ENCODE measurements at places on chromosomes 16 and 17. TPM values are rescaled to one million over a fixed set of nuclear protein-coding genes. Genes with fewer than 3 reads are reported as not detected.

- no peak for DNase-seq
These were observed at the start of gene HSD11B2 for GRCh38 chr16:67430977-67431774. Gene HSD11B2, plus strand, starts transcription at chr16:67431121. Its CDS starts 128 bp downstream, at chr16:67431249.

- no peak for DNase-seq
These were observed 24.1 kb downstream of the ALOX15B start for GRCh38 chr17:8062807-8063483.

DNA sequence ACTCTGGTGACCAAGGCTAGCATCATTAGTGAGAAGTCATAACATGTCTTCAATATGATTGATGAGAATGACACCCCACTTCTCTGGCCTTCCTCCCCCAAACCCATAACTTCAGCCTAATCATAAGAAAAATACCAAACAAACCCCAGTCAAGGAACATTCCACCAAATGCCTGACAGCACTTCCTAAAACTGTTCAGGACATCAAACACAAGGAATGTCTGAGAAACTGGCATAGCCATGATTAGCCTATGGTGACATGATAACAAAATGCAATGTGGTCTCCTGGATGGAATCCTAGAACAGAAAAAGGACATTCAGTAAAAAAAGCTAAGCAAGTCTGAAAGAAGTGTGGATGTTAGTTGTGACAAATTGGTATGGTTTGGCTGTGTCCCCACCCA, 24.7 kb upstream of the TBX4 start:
- DNase-seq: no peak

- no peak for DNase-seq
These were observed 613.7 kb downstream of the TMEM114 start for GRCh38 chr16:7976563-7976962.

- DNase-seq: no peak
These were observed 7.7 kb downstream of the ARHGAP17 start for GRCh38 chr16:25007284-25007984.

DNA sequence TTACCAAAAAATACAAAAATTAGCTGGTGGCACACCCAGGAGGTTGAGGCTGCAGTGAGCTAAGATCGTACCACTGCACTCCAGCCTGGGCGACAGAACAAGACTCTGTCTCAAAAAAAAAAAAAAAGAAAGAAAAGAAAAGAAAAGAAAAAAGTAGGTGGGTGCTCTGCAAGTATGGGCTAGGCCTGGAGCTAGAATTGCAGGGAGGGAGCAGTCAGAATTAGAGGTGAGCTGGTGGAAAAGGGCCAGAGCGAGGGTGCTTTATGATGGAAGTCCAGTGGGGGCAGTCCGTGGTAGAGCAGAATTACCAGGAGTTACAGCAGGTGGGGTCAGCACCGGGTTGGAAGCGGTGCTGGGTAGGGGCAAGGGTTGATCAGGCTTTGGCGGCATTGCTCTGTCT, 57.0 kb upstream of the KDM6B start:
- no peak for DNase-seq

- DNase-seq: peak; percentile 28
These were observed 54.4 kb upstream of the PABPN1L start for GRCh38 chr16:88920618-88921590.

- DNase-seq: no peak
These were observed 89.5 kb upstream of the METRNL start for GRCh38 chr17:82989881-82990280.

DNA sequence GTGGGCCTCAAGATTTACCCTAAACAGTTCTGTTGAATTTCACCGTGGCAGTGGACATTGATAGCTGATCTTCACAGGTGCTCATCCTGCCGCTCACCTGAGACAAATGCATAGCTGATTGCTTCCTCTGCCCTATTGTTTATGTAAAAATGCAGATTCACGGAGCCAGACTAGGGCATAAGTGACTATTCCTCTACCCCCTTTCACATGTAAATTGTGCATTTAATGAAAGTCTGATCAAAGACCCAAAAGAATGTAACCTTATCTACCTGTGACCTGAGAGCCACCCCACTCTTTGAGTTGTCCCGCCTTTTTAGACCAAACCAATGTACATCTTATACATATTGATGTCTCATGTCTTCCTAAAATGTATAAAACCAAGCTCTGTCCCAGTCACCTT, 312.4 kb upstream of the CDH5 start:
- DNase-seq: no peak

DNA sequence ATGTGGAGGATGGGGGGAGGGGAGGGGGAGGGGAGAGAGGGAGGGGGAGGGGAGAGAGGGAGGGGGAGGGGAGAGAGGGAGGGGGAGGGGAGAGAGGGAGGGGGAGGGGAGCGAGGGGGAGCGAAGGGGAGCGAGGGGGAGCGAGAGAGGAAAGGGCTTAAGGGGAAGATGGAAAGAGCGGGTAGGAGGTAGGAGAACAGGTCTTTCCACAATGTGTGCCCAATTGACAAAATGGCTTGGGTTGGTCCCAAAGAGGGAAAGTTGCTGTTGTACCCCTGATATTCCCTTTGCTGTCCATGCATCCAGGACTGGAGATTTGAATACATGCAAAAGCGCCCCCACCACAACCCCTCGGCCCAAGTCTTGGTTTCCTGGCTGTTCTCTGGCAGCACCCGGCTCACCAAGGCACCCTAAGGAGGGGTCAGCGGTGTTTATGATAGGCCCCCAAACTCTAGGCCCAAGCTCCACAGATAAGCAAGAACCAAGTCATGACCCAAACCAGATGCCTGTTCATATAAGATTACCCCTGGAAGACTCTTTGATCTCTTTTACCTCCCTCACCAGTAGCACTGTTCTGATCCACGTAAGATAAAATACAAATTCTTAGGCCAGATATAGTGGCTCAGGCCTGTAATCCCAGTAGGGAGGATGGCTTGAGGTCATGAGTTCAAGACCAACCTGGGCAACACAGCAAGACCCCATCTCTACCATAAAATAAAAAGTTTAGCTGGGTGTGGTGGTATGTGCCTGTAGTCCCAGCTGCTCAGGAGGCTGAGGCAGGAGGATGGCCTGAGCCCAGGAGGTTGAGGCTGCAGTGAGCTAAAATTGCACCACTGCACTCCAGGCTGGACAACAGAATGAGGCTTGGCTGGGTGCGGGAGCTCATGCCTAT, 119.6 kb downstream of the ZFHX3 start:
- no peak for DNase-seq

- no peak for DNase-seq
These were observed 14.3 kb downstream of the MLYCD start for GRCh38 chr16:83913245-83913633.

DNA sequence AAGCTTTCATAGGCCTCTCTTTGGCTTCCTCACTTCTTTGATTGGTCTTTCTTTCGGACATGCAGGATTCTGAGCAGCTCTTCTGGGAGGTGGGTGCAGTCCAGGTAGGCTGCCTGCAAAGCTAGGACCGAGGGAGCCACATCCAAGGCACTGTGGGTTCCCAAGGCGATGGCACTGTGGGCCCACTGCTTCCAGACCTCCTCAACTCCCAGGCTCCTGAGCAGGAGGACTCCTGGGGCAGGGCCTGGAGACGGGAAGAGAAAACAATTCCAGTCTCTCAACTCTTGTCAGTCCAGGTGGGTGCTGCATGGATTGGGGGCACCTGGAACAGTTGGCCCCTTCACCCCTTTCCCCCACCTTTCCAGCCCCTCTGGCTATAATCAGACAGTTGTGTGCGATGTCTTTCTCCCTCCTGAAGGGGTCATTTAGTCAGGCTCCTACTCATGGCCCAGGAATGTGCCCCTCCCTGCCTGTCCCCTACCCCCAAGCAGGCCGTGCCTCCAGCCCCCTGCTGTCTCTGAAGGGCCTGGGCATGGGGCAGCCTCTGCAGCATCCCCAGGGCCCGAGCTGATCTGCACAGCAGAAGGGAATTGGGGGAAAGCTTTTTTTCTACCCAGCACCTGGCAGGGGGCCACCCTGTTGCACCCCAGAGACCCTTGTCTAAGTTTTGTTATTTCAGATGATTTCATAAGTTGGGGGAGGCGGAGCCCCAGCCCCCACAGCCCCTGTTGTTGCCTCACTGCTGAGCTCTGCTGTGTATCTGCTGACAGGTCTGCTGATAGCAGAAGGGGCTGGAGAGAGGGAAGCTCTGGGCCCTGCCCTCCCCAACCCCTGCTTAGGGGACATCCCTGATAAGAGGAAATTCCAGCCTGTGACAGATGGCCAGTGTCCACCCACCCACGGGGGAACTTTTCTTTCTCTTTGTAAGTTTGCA, 330.3 kb downstream of the SEC14L1 start:
- peak; percentile 69 for DNase-seq

- no peak for DNase-seq
These were observed 16.2 kb downstream of the DEXI start for GRCh38 chr16:10926094-10926493.

- DNase-seq: no peak
These were observed 181.2 kb upstream of the COX10 start for GRCh38 chr17:13888056-13888609.

DNA sequence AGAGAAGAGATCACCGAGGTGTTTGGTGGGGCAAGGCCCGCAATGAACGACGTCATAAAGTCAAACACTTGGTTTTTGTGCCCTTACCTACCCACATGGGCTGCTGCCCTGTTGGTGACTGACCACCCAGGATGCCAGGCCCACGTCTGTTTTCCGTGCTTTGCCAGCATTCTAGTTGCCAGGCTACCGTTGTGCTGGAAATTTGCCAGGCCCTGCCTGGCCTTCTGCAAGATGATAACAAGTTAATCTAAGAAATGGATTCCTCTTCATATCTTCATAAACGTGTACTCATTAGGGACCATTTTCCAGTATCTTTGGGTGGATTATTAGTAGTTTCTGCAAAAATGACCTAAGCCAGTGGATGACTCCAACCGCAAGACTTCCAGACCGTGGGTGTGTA, 35.4 kb downstream of the SLC6A4 start:
- DNase-seq: no peak

The ASGR2 gene
- total RNA-seq: not detected

The PLEKHH3 gene
- 15.7 TPM for total RNA-seq

The WFIKKN1 gene
- 0.14 TPM for total RNA-seq

The STH gene
- total RNA-seq: not detected

The SPAG5 gene
- total RNA-seq: 84.5 TPM

The HYDIN gene
- not detected for total RNA-seq

The B9D1 gene
- total RNA-seq: 33.8 TPM

The HEATR9 gene
- not detected for total RNA-seq

The PSMC5 gene
- total RNA-seq: 110 TPM

The GFAP gene
- 0.07 TPM for total RNA-seq

The AOC2 gene
- 0.95 TPM for total RNA-seq

Data from HT1080 (cell line).